ENCODE measurements at places on chromosomes 6 and 20. TPM values are rescaled to one million over a fixed set of nuclear protein-coding genes. Genes with fewer than 3 reads are reported as not detected.
A peak's percentile ranks its signal among the peaks of the same experiment; 100 is the strongest.

CMTR1 gene
- 24.1 TPM for total RNA-seq

EIF2S2 gene
- 203 TPM for total RNA-seq

CYP21A2 gene
- total RNA-seq, result 0.05 TPM

DNA sequence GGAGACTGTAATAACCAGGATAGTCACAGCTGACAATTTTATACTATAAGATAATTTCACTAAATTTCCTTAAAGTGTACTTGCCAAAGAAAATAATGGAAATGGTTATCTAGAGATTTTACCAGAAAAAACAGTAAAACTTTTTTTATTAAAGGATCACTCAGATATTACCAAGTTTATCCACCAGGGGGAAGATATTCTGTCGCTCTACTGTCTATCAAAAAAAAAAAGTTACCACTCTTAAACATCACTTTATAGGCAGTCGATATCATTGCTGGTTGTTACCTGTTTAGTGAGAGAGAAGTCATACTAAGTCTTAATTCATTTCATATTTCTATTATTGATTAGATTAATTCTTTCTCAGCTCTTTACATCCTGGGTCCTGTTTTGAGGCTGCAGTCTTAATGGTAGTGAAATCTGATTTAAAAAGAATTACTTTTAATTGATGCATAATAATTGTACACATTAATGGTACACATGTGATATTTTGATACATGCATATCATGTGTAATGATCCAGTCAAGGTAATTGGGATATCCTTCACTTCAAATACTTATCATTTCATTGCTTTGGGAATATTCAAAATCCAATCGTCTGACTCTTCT lies 18.9 kb downstream of the L3MBTL3 start:
- no peak for DNase-seq

DNA sequence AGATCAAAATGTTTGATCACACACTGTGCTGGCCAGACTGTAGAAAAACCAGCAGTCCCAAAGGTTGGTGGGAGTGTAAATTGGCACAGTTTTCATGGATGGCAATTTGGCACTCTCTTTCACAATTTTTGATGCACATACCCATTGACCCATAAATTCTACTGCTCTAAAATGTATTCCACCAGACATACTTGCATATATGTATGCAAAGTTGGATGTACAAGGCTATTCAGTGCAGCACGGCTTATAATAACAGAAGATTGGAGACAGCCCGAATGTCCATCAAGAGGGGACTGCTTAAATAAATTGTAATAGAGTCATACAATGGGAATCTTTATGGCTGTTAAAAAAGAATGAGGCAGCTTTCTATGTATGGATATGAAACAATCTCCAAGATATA lies 101.7 kb upstream of the TOP1 start:
- DNase-seq, result no peak

DNA sequence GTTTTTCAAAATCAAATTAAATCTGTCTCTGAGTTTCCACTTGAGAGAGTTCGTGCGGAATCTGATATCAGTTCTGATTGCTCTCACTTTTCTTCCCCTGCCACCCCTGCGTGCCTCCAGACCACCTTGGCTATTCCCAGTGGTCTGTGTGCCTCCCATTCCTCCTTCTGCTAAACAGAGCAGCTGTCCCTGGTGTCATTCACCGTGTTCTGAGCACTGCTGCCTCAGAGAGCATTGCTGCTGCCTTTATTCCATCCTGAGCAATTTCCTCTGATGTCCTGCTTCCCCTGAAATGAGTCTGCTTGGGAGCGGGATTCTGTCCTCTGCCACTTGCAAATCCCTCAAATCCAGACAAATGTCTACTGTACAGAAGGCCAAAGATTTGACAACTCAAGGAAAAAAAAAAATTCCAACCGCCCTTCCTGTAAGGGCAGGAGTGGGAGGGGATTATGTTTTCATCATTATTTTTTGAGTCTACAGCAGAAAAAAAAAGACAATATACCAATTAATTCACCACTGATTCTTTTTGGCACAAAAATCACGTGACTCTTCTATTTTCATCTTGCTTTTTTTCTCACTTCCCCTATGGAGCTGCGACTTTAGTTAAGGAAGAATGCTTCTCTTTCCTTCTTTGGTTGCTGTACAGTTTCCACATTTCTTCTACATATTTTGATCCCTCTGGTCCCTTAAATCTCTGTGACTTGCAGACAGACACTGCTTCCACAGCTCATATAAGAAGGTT lies 833.0 kb downstream of the EPHA7 start:
- no peak for DNase-seq

GRCh38 chr6:49030251-49031020 lies 432.6 kb downstream of the MMUT start:
- peak; percentile 2 for DNase-seq

DNA sequence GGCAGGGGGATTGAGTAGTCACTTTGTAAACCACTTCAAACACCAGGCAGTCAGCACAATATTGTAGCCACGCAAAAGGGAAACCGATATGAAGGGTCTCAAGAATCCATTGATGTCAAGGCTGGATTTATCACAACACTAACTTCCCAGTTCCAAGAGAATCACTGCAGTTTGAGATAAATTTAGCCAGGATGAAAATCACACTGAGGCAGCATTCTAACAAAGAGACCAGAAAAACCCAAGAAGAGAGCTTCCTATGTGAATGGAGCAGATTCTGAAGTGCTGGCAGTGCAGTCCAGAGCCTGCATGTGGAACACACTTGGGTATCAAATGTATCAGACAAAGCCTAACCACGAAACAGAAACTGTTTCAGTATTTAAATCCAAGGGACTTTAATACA lies 84.6 kb downstream of the KIF16B start:
- DNase-seq, result no peak

DNA sequence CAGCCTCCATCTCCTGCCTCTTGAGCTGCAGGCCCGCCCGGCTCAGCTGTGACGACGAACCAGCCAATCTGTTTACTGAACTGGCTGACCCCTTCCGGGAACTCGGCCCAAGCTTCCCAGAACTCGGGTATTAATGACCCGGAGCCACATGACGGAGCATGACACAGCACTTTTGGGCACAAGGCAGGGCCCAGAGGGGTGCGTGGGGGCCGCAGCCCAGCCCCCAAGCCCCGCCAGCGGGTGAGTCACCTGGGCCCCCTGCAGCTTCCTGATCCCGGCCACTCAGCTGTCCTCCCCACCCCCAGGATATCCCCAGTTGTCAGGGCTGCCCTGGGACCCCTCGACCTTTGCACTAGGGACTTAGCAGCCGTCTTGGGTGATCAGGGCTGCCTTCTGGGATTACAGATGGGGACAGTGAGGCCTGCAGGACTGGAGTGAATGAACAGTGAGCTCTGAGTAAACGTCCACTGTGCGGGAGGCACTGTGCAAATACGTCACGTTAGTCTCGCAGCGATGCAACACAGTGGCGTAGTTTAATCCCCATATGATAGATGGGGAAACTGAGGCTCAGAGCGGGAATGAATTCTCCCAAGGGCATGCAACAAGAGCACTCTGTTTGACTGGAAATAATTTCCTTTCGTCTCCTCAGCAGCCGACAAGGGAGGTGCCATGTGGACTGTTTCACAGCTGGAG lies 102.1 kb downstream of the CEBPB start:
- peak; percentile 92 for DNase-seq

DNA sequence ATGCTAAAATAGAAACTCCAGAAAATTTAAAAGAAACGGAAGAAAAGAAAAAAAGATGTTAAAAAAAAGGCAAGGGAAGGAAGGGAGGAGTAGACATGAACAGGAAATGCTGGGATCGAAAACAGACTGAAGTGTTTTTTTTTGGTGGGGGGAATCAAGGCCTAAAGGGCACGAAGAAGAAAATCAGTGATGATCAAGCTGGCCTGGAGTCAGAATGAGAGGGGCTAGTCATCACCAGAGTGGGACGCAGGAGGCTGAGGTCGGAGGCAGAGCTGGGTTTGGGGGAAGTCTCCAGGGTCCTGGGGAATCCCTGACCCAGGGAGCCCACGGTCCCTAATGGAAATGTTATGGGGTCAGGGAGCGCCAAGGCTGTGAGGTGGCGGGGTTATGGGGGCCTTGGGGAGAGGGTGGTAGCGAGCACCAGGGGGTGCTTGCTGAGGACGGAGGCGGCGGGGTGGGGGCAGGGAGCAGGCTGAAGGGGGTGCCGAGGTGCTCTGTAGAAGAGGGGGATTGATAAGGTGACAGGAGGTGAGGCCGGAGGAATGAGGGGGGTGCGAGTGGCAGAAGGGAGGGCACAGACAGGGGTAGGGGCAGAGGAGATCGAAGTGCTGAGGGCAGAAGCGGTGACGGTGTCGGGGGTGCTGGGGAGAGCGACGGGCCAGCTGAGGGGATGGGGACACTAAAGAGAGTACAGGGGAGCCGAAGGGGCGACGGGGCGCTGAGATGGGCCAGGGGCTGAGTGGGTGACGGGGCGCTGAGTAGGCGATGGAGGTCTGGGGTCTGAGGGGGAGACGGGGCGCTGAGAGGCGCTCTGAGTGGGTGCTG lies 684 bp downstream of the ZNFX1 start:
- no peak for DNase-seq

DNA sequence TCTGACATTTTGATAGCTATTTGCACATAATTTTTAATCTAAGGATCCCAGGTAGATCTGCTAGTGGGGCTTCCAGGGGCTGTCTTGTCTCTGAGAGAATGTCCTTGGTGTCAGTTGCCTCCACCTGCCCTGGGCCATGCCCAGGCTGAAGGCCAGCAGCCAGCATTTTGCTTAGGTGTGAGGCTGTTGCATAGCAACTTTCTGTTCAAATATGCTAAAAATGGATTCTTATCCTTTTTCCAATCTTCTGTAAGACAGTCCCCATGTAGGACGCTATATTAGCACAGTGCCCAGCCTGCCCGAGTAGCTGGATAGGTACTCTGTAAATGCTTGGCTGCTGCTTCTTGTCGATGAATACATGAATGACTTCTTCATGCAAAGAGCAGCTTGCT lies 62.5 kb upstream of the CITED2 start:
- DNase-seq, result no peak

DNA sequence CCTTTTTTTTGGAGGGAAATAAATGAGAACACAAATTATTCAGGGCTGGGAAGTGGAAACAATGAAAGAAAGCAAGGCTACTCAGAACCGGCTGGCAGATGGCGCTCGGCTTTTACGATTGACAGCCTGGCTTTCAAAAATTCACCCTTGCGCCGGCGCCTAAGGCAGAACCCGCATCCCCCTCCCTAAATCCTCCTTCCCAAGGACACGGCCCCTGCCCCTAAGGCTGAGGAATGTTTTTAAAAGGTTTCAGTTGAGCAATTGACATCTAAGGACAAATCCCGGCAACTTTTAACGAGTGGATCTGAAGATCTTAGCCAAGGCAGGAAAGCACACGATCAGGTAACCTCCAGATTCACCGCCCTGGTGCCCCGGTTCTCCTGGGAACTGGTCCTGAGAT lies 16.3 kb downstream of the GNAS start:
- DNase-seq, result no peak

GRCh38 chr6:1043458-1043836 lies 268.5 kb upstream of the FOXQ1 start:
- DNase-seq, result no peak

Data from A172 (cell line).